Hepatic stellate cell (primary cell): ENCODE measurements at places on chromosomes 12 and 14.

- DNase-seq = no peak
Measured at GRCh38 chr12:39931857-39932256, 174.0 kb downstream of the SLC2A13 start.

DNA sequence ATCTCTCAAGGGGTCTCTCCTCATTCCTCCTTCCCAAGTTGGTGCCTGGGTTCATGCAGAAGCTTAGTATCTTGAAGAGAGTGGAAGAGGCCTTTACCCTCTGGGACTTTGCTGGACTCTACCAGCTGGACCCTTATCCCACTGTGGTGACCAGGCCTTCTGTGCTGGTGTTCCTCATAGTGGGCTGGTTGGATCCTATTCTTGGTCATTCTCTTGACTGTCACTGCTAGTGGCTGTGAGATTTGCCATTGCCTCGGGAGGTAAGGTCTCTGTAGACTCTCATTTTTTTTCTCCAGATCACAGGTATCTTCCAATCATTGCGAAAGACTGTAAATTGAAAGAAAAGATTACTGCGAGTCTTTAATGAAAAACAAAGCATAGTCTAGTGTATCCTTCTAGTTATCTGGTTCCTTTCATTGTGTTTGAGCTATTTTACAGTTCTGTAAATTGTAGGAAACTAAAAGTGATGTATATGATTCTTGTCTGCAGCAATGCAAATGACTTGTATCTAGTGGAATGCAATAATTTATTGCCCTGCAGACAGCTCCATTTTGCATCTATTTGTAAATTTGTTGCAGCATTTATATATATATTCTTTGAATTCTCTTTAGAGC is 217.9 kb downstream of the AEBP2 start:
- no peak for DNase-seq

DNA sequence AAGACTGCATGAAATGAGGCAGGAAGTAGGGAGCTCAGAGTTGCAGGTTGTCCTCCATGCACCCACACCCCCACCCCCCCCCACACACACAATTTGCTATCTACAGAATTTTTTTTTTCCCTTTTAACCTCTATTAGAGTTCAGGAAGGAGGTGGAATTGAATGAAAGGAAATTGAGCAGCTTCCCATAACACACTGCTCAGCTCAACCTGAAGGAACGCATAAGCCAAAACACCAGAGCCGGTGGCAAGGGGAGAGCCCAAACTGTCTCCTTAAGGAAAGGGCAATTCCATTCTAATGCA is 74.1 kb downstream of the NUAK1 start:
- DNase-seq = no peak

DNA sequence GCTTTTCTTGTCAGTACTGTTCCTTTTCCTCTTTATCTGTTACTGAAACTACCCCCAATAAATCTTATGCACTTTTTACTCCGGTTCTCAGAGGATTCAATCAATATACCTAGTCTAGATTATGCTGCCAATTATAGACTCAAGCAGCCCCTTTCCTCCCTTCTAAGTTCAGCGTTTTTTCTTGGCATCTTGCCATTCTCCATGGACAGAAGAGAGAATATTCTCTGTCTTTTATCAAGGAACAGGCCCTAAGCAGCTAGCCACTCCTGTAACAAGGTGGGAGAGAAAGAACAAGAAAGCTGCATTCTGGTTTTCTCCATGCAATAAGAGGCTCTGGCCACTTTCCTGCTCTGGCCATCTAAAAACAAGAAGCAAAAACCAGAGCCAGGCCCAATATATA is 263.0 kb upstream of the ALG10 start:
- no peak for DNase-seq

DNA sequence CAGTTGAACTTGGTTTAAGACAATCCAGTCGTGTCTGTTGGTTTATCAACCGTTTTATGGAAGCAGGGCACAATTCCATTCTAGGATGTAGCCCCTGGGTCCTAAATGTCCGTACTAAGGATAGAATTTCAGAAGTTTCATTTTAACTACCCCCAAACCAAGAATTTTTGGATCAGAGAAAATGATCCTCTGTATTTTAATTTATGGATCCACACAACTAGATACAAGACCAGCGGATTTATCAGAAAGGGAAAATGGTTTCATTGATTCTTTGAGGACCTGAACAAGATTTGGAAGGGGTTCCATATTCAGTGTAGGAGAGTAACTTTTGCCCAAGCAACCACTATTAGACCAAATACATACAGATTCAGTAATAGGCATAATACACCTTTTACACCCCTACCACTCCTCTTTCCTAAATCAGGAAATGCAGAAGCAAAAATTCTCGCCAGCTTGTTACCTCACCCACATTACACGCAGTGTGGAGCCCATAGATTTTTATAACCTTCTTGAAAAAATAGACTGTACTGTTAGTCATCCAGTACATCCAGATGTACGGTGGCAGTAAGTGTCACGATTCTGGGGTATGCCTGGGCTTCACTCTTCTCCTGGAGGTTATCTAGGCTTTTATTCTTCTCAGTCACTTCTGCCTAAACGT is 1.4 kb upstream of the FBXL14 start:
- no peak for DNase-seq

GRCh38 chr12:130689408-130690405 is 26.4 kb downstream of the RIMBP2 start:
- no peak for DNase-seq

DNA sequence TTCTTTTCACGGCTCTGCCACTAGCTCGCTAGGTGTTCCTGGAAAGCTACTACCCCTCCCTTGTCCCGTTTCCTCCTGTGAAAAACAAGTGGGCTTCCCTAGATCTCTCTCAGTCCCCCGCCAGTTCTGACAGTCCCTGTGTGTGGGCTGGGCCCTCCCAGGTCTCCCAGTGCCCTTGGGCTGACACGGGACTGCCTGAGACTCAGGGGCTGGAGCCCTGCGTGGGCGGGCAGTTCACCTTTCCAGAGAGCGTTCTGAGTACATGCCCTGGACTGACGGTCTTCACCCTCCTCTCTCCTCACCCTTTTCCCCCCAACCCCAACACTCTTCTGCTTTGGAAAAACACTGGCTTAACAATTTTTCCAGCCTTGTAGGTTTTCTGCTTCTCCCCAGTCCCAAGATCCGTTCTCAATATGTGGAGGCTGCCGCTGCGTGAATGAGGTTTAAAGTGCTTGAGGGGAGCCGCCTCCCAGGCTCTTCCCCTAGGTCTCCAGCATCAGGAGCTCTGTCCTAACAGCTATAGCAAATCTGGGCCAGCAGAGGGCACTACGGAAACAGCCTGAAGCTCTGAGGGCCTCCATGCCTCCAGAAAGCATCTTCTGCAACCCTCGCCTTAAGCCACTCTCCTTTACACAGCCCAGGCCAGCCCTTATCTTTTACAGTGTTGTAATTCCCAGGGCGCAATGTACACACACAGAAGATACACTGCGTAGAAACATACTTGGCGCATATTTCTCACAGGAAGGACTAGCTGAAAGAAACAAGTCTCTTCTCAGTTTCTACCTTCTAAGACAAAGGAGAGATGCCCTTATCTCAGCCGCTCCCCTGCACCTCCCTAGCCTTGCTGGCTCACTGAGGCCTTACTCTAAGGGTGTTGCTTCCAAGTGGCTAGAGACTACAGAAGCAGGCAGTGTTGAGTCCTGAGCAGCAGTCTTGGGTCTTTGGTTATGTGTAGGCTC is 10.4 kb upstream of the DCD start:
- DNase-seq = peak; percentile 39

DNA sequence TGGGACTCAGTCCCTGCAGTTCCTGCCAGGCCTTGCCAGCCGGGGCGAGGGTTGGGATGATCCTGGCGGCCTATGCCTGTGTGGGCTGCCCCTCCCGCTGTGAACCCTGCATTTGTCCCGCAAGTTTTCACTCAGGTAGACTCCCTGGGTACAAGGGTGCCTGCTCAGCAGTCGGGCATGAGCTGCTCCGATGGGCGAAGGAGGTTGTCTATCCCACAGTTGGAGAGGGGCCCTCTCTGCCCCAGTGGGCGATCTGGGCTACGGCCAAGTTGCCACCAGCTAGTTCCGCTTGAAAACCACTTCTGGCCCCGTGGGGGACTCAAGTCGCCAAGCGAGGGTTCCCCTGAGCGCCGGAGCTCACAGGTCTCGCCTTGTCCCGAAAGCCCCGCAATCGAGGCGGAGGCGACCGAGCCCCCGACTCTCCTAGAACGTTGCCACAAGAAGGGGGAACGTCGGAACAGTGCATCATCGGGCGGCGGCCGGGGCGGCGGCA is 365 bp upstream of the TPI1 start:
- DNase-seq = peak; percentile 27
